ENCODE measurements at places on chromosomes 6 and 20.
A peak's percentile ranks its signal among the peaks of the same experiment; 100 is the strongest.

GRCh38 chr20:362271-363254, 15.7 kb downstream of the NRSN2 start:
- no peak for DNase-seq

- DNase-seq, result no peak
These were observed 190.4 kb downstream of the PRL start for GRCh38 chr6:22106451-22106850.

- DNase-seq, result no peak
These were observed 654 bp downstream of the TBC1D7 start for GRCh38 chr6:13327691-13328075.

DNA sequence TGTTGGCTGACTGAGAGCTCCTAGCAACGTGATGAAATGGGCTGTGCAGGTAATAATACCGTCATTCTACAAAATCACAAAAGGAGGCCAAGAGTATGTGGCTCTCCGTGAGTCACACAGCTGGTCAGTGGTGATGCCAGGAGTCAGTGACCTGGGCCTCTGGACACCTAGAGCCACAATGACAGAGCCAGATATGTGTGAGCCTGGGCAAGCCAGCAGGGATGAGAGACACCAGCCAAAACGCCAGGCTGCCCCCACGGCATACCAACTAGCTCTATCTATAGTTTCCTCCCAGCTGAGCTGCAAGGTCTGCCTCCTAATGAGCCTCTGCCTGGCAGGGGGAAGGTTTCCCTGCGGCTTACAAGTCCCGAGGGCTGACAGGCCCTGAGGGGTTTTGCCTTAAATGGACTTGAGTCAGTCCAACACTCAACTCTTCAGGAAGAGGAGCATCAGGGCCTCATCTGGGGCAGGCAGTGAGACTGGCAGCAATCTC, 70.0 kb downstream of the CPNE5 start:
- no peak for DNase-seq

GRCh38 chr6:122068291-122068769, 331.1 kb upstream of the HSF2 start:
- no peak for DNase-seq

GRCh38 chr6:117007659-117008058, 130.6 kb downstream of the RFX6 start:
- no peak for DNase-seq

- no peak for DNase-seq
These were observed 511.1 kb downstream of the TENT5A start for GRCh38 chr6:81241126-81242041.

DNA sequence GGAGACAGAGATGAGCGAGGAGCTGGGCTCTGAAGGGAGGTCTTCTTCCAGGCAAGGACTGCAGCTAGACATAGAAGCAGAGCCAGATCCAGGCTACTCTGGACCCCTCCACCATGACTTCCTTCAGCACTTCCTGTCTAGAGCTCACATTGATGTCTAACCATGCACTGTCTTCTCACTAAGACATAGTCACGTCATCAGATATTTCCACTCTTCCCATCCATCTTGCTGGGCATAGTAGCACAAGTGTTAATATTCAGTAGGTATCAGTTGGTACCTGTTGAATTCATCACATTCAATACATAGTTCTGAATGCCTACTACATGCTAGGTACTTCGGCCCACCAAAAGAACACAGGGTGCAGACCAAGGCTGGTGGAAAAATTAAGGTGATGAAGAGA, 2.9 kb downstream of the HLA-DMA start:
- no peak for DNase-seq

GRCh38 chr6:146489468-146490151, 54.0 kb upstream of the RAB32 start:
- DNase-seq, result peak; percentile 7

DNA sequence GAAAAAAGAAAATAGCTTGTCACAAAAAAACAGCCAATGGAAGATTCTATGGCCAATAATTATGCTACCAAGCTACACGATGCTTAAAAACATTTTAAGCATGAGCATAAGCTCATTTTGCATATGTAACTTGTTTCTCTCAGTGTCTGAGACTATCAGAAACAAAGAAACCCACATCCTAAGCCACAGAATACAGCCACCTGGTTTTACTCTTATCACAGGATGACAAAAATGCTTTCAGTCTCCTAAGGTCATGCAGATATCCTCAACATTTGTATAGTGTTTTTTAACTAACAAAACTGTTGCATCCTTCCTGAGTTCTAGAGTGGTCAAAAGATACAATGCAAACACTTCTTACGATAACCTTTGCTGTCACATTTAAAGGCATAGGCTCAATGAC, 172.1 kb upstream of the RUNX2 start:
- DNase-seq, result no peak
